ENCODE measurements at places on chromosomes 5 and 9.

DNA sequence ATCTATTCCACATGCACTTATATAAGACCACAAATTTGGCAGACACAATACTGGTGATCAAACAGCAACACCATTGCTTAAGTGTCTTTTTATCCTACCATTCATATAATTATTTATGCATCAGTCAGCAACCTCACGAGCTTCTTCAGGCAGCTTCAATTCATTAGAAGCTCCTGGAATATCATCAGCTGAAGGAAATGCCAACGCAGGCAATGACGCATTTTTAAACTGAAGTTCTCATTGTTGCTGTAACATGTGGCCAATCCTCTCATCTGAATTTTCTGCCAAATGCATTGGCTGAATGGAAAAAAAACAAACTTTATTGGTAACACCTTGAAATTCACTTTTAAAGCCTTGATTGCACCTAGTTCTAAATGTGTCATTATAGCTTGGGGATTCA, 376.4 kb upstream of the RGMB start:
- no peak for DNase-seq

DNA sequence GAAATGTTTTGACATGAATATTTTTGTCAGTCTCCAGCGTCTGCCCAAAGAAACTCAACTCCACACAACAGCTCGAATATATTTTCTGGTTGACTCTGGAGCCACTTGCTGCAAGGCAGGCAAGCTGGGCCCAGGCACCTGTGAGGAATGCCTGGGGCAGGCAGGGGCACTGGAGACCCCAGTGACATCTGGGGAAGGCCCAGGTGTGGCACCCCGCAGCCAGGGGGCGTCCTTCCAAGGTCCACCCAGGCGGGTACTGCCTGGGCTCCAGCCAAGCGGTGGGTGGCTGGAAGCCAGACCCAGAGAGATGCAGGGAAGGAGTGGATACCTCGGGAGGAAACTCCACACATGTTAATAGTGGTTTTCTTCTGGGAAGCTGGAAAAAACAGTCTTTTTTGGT, 125.9 kb downstream of the PHF2 start:
- no peak for DNase-seq

DNA sequence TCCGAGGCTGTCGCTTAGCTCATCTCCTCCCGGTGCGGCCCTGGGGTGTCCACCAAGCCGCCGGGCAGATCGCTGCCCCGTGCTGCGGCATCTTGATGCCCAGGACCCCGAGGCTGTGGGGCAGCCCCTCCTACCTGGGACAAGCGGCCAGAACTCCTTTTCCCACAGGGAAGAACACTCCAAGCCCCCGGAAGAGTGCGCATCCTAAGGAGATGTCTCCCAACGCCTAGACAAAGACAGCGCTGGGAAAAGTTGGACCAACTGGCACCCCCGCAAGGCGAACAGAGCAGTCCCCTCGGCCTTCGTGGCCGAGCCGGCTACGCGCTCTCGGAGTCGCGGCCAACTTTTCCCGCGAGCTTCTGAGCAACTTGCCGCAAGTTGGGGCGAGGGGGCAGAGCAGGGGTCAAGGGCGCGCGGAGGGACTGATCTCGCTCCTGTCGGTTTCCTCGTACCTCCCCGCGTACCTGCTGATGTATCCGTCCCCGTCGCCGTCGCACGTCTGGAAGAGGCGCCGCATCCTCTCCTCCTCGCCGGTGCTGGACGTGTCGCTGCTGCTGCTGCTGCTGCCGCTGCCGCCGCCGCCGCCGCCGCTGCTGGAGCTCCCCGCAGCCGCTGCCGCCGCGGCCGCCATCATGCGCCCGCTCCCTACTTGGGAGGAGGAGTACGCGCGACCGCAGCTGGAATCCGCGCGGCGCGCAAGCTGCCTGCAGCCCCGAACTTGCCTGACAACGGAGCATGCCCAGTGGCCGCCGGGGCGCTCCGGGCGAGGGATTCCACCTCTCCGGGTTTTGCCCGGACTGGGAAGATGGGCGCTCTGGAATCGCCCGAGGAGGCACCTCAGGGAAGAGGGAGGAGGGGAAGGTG, at the start of gene MCC:
Gene MCC, minus strand, starts transcription at position 673 of the 864 bp plus-strand sequence.
- DNase-seq: peak; percentile 81

DNA sequence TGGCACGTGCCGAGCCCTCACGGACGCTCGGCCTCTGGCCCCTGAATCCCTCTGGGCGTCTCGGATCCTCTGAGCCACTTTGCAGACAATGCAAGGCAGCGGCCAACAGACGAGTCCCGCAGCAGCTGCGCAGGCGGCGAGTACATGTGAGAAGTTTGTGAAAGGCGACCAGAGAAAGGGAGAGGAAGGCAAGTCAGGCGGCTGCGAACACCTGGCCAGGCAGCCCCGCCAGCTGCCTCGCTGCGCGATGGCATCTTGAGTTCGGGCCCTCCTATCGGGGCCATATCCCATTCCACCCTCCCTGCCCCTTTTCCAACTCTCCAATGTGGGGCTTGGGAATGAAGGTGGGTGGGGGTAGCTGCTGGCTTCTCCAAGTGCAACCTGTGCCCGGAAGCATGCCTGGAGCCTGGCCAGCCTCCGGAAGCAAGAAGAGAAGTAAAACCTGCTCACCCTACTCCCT, 4.5 kb upstream of the POU4F3 start:
- DNase-seq: no peak

- no peak for DNase-seq
These were observed 7.4 kb upstream of the ENTPD8 start for GRCh38 chr9:137448602-137448962.

DNA sequence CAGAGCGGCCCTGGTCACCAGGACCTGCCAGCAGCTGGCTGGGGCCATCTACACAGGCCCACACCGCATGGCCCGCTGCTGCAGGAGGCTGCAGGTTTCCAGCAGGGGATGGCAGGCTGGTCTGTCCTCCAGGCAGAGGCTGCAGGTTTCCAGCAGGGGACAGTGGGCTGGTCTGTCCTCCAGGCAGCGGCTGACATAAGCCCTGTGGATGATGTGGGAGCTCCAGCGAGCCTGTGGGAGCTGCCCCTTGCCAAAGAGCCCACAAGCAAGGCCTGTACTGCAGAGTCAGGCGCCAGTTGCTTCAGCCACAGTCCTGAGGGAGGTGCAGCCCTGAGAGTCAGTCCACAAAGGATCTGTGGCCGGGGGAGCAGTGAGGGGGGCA, 18.5 kb downstream of the TPPP start:
- no peak for DNase-seq

DNA sequence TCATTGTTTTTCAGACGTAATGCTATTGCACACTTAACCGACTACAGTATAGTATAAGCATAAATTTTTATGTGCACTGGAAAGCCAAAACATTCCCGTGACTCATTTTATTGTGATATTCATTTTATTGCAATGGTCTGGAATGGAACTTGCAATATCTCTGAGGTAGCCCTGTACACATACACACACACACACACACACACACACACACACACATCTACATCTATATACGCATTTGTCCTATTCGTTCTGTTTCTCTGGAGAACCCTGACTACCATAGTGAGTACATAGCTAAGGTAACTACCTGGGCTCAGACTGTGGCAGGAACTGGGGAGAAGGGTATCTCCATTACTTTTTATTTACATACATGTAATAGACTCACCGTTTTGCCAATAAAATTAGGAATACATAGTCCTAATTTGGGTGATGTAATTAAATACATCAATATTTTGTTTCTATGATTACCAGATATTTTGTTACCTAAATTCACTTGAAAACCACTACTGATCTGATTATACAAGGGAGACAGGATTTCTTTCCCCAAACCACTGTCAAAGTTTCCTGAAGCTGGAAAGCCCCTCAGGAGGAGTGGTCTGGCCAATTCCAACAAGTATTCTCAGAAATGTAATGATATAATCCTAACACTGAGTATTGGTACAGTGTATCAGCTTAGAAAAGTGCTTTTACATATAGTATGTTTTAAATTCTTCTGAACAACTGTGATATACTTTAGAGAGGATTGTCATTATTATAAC, 74.0 kb upstream of the PLPP1 start:
- DNase-seq: no peak

DNA sequence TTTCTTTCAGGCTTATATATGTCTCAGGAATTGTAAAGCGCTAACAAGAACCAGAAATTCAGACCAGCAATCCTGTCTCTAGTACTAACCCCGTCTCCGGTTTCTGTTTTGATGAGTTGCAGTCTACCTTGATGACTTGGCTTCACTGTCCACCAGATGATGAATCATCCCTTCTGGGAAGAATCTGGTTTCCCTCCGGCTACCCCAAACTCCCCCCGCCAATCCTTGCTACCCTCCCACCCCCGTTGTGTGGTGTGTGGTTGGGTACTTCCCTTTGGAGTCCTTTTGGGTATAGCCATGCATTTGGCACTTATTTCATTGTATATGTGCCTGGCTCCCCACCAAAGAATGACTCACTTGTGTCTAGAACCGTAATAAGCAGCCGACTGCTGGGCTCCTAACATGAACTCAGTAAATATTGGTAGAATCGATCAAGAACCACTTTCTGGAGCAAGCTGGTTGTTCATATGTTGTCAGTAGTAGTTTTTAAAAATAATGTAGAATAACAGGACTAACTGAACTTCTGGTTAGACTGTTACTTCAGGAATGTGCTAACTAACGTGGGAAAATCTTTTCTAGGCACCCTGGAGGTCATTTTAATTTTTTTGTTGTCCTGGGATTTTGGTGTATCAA, 8.3 kb upstream of the TGFBI start:
- DNase-seq: peak; percentile 84

DNA sequence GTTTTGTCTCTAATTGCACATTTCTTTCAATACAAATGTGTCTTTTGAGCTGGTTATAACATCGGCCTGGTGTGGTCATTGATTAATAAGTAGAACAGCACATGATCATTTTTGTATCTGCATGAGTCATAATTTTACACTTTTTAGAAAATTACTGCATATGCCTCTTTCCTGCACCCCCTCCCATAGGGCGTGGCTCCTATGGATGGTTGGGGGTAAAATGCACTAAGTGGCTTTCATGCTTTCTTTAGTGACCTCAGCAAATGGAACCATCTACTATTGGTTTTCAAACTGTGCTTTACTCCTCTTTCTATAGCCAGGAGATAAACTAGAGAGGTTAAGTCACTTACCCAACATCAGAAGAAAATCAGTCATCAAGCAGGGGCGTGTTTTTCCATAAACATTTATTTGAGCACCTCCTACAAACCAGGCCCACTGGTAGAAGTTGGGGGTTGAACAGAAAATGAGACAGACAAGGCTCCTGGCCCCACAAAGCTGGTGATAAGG, 3.8 kb downstream of the ANXA6 start:
- no peak for DNase-seq

GRCh38 chr9:127180457-127181314, 58.3 kb upstream of the ANGPTL2 start:
- DNase-seq: no peak

- peak; percentile 33 for DNase-seq
These were observed at the start of gene ERAP2 for GRCh38 chr5:96876292-96876850. Gene ERAP2 (plus strand): TSS chr5:96876500. CDS start chr5:96879686, 3,186 bp downstream.

- no peak for DNase-seq
These were observed 151.7 kb upstream of the RAPGEF1 start for GRCh38 chr9:131891598-131891997.

DNA sequence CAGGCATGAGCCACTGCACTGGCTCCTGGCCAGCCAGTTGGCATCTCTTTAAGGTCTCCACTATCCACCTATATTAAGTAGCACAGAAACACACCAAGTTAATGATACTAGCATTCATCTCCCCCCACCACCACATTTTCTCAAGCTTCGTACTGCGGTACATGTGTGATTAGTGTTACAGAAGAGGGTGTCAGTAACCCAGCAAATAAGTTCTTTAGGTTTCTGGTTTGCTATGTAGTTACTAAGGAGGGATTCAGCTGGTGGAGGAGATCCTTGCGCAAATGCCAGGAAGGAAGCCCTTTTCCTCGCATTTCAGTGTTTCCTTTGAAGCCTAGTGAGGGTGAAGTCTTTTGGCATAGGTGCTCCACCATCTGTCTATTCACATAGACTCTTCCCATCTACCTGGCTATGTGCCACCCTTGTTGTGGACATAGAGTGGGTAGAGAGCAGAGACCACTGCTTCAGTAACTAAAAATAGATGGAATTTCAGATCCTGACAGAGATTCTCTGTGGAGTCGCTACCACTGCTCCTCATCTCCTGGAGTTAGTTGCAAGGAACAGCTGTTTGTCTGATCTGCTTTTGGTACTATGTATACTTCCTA, 16.7 kb downstream of the UBE2D2 start:
- DNase-seq: no peak

- peak; percentile 85 for DNase-seq
These were observed at the start of gene NSD1 for GRCh38 chr5:177133096-177133852. Gene NSD1 (plus strand): TSS chr5:177133773. CDS start chr5:177135104, 1,331 bp downstream.

GRCh38 chr5:99102073-99102697, 173.4 kb upstream of the CHD1 start:
- no peak for DNase-seq

DNA sequence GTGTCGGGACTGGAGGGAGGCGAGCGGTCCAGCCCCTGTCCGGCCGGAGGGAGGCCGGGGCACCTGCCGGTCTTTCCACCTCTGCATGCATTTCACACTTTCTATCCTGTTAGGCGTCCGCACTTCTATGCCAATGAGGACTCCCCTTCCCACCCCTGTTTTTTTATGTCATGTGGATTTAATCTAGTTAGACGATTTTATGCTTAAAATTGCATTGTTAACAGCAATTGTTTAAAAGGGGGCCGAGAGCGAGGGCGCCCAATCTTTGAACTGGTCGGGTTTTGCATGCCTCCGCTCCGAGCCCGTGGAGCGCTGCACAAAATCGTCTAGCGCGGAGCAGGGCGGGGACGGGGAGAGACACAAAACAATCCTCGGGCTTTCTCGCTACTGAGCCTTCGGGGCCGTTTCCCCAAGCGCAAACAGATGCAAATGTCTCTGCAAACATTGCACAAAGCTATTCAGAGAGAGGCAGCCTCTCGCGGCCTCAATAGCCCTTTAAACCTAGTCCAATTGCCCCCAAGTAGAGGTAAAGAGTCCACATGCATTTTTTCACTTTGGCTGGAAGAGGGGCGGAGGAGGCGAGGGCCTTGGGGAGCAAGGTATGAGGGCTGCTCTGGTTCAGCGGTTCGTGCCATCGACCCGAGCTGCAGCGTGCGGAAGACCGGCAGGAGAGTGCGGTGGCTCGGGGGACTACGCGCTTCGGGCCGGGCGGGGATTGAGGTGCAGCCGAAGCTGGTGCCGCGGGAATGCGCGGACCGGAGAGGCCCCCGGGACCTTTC, 37.5 kb upstream of the TIFAB start:
- no peak for DNase-seq

- DNase-seq: no peak
These were observed 71.0 kb upstream of the MOCS2 start for GRCh38 chr5:53180538-53180937.

DNA sequence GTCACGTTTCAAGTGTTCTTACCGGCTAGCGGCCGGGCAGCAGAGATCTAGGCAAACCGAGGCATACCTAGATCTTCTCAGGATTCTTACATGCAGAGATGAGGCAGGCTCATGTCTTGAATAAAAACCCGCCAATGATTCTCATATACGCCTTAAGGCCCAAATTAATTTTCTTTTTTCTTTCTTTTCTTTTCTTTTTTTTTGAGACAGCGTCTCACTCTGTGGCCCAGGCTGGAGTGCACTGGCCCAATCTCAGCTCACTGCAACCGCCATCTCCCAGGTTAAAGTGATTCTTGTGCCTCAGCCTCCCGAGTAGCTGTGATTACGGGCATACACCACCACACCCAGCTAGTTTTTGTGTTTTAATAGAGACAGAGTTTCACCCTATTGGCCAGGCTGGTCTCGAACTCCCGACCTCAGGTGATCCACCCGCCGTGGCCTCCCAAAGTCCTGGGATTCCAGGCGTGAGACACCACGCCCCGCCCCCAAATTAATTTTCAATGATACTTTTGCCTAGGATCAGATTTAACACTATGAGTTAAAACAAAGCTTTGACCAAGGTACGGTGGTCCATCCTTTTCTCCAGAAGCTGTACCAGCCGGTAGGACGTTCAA, 1.5 kb downstream of the C9orf40 start:
- no peak for DNase-seq

GRCh38 chr5:10633271-10634049, 69.6 kb downstream of the ANKRD33B start:
- no peak for DNase-seq

All from NCI-H460 (cell line).